ENCODE measurements at places on chromosomes 1 and 21. TPM values are rescaled to one million over a fixed set of nuclear protein-coding genes. Genes with fewer than 3 reads are reported as not detected.

GRCh38 chr1:160377585-160378206 is 10.8 kb downstream of the NHLH1 start:
- DNase-seq, result no peak

The RAP1GAP gene
- 9.0 TPM for total RNA-seq

DNA sequence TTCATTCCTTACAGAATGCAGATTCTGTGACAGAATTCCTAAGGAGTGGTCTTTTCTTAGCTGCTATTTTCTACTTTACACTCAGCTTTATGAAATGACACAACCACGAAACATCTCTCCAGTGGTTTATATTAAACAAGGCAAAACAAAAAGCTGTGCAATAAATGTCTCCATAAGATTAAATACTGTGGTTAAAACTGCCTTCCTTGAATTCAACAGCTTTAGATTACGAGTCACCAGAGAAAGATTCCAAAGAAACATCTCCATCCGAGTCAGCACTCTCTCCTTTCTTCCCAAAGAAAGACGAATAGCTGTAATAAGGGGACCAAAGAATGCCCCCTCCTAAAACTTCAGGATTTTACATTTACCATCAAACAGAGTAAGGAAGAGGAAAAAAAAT is 4.6 kb upstream of the C1orf87 start:
- no peak for DNase-seq

DNA sequence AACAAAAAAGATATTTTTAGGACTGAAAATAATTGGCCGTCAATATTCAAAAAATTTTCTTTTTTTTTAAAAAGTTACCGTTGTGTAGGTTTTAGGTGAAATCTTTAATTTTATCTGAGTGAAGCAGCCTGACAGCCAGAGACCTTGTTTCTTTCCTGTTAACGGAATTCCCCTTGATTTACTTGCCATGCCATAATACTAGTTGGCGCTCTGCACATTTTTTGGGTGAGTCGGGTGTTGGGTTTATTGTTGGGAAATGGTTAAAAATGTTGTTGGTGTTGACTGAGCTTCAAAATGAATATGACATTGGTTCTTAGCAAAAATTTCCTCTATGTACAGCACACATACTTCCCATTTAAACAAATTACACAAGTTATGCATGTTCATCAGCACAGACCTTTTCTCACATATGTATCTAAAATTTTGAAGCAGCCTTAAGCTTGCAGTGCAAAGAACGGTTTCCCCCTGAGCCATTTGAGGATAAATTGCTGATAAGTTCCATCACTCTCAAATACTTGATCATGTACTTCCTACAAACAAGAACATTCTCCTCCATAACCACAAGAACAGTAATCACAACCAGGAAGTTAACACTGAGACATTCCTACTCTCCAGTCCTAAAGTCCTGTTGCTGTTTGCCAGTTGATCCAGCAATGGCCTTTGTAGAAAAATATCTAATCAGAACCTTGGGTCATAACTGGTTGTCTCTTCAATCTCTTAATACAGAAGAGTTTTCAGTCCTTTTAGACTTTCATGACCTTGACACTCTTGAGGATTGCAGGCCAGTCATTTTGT is 34.2 kb downstream of the CAMTA1 start:
- DNase-seq, result no peak

The BRDT gene
- not detected for total RNA-seq

DNA sequence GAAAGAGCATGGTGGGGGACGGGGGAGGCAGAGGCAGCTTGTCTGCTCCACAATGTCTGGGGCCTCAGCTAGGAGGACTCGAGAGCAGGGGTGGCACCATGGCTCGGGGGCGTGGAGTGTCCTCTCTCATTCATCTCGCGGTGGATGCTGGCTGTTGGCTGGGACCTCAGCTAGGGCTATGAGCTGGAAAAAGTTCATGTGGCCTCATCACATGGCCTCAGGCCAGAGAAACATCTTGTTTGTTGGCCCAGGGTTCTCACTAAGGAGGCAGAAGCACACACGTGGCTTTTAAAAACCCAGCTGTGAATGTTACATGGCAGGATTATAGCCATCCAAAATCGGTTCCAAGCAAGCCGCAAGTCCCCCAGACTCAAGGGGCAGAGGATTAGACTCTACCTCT is 6.2 kb upstream of the CENPS start:
- DNase-seq, result no peak

GRCh38 chr21:44765231-44766013 is 36.2 kb downstream of the UBE2G2 start:
- no peak for DNase-seq

DNA sequence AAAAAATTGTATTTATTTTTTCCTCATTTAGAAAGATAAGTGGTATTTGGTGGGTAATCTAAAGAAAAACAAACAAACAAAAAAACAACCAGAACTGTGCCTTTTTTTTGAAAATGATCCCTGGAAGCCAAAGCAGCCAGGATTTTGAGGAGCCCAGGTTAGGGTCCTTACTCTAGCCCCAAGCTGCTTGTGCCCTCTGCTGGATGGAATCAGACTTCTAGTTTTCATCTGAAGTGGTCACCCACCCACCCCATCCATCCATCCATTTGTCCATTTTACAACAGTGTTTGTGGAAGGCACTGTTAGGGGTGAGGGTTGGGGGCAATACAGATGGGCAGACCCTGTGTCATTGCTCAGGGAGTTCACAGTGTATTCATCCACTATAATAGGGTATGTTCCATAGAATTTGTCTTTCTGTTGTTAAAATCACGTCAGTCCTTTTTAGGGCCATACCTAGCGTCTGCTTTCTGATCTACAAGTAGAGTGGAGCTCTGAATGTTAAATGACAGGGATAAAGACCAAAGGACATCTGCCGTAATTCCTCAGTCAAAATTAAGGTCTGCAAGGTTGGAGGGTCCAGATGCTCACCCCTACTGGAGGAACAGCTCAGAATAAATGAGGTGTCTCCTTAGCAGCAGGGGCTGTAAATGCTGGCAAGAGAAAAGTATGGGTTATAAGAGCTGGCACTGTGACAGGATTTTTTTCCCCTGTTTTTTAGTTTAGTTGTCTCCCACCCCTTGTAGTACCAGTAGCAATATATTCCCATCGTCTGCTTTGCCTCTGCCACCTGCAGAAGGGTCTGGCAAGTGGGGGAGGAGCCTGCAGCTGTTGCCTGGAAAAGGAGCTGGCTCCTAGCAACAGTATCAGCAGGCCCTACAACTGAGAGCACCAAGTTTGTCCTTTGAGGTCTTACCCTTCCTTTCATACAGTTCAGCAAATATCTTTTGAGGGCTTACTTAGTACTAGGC is 3.2 kb downstream of the LRRC42 start:
- DNase-seq, result no peak

The HMGCS2 gene
- not detected for total RNA-seq

DNA sequence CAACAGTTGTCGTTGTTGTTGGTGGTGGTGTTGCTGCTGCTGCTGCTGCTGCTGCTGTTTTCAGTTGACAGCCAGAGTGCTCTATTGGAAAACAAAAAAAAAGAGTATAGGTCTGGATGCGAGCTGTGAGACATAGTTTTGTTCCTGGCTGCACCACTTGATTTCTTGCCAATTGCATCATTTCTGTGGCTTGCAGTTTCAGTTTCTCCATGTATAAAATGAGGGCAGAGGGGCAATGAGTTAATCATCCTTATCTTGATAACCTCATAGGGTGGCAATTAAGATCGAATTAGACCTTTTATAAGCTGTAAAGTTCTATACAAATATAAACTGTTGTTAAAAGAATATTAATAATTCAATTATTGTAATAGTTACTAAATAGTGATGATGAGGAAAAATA is 156.7 kb downstream of the DMRTA2 start:
- DNase-seq, result no peak

- DNase-seq, result no peak
These were observed 34.1 kb upstream of the ST6GALNAC5 start for GRCh38 chr1:76833151-76833550.
